Activated CD4-positive, alpha-beta T cell treated with anti-CD3 and anti-CD28 coated beads, Interleukin-2, Interleukin-6, amounts not matched to agents 100 ng/mL and 50 ng/mL, durations not matched to agents 16 hours and 8 hours (primary cell): ENCODE measurements at places on chromosomes 3 and 15.

DNA sequence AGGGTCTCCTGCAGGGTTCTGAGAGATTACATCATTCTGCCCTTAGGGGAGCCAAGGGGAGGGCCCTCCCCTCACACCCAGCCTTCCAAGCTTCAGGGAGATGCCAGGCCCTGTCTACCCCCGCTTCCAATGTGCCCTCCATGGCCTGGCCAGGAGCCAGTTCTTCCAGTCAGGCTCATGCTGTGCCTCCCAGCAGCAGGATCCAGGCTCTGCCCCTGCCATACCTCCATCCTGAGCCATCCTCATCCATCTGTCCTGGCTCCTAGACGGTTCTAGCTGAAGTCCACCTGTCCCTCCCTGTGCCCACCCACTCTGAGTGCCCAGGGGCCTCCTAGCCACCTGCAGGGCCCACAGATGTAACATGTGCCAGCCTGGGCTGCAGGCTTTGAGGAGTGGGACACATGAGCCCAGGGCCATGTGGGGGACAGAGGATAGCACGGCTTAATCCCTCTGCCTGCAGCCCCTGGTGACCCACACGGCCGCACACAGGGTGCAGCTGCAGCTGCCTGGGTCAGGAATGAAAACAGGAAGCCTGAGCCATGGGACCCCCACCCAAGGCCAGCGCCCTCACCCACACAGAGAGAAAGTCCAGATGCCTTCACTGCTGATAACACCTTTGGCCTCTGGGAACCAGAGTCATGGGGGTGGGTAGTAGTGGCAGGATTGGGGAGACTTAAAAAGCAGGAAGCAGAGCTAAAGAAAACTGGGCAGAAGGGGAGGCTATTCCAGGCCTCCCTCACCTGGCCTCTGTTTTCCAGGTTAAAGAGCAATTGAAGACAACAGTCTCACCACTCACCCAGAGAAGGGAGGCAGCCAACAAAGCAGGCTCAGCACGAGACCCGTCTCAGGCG, 11.8 kb downstream of the PLCD1 start:
- no peak for DNase-seq

GRCh38 chr3:100743535-100743934, 34.2 kb downstream of the TFG start:
- DNase-seq = no peak

DNA sequence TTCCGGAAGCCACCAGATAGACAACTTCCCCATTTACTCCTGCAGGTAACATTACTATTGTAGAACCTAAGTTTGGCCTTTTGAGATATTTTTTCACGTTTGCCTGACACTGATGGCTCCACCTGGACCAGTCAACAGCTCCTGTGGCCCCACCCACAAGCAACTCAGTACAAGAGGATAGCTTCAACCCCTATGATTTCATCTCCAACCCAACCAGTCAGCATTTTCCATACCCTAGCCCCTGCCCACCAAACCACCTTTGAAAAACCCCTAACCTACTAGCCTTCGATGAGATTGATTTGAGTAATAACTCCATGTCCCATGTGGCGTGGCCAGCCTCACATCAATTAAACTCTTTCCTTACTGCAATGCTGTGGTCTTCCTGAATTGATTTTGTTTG, 950 bp upstream of the EHHADH start:
- no peak for DNase-seq

GRCh38 chr3:55483196-55484095, 3.7 kb downstream of the WNT5A start:
- DNase-seq = no peak

DNA sequence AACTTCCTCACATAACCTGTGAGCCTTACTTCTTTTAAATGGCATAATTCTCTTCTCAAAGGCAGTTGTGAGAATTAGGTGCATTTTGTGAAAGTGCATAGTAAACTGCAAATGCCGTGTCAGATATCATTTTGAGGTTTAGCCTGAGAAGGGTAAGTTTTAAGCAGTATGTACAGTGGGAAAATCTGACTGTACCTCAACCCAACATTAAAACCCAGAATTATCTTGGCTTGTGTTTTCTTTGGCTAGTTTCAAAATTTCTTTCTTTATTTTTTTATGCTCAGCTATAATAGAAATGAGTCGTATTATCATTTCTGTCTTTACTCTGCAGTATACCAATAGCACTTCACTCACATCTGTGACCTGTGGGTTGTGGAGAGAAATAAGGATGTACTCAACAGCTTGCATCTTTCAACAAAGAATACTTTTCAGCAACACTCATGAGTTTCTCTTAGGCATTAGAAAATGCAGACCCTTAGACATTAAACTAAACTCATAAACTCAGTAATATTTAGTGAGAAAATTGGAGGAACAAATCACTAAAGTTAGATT, 65.7 kb downstream of the RASA2 start:
- peak; percentile 63 for DNase-seq

DNA sequence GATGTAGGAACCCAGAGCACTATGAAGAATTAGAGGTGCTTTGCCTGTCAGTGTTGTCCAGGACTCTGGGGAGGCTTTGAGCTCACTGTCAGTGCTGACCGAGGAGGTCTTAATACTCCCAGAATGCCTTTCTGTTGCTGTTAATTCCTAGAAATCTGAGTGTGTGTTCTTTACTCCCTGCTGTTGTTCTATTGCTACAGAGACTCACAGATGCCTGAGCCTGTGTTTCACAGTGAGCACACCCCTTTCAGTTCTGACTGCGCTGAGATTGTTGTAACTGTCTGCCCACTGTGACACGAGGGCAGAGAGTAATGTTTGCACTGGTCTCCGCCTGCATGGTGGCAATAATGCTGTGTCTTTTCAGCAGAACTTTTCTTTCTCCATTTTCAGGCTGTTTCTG, 162.9 kb downstream of the RYR3 start:
- DNase-seq = no peak

DNA sequence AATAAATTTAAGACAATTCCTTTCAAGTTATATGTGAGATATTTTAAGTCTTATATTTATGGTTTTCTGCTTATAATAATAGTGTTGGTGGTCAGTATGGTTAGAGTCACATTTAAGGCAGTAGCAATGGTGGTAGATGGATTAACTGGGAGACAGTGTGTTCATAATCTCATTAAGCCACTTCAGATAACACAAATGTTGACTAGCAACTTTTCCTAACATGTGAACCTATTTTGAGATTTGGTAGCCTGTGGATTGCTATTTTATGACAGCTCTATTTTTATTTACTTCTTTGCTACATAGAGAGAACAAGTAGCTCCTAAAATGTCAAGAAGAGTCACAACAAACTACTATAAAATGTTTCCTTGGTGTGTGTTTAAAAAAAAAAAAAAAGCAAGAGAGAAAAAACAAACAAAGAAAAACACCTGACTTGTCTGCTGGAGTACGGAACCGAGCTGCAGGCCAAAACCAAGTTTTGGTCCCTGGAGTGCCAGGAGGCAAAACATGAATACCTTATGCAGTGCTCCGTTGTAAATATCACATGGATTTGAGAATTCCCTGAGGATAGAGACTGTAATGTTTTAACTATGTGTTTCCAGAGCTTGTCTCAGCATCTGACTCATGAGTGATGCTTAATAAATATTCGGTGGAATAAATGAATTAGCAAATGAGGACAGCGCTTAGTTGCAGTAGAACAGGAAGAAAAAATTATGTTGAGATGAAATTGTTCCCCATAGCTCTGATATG, 457.1 kb upstream of the ROBO2 start:
- DNase-seq = no peak

DNA sequence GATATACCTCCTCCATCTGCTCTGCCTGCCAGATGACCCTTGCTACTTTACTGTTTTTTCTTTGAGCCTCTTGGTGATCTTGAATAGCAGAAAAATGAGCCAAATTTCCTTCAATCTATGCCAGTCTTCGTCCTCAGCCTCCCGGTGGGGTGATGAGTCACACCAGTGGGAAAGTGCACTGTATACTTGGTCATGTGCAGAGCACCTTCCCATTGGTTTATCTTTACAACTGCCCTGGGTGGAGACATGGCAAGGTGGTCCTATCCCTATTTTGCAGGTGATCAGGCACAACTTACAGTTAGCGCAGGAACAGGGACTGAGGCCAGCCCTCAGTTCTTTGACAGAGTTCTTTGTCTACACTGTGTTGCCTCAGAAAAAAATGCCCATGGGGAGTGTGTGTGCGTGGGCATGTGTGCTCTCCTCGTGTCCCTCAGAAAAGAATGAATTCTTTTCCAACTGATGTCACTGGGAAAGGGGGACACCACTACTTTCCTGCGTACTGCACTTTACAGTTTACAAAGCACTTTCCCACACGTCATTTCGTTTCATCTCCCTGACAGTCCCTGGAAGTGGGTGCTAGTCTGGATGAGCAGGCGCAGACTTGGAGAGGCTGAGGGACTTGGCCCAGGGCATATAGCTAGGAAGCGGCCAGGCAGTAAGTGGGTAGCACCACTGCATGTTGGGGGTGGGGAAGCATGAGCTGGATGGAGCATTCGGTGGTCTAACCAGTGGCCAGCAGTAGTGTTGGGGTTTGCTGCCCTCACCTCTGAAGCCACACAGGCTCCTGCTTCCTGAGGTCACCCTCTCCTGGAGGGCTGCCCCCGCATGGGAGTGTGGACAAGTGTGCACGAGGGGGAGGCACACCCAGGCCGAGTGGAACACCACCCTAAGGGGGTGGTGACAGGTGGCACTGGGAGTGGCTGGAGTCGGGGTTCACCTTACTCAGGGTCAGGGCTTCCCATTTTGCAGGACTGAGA, 24.1 kb downstream of the SMAD3 start:
- DNase-seq = no peak

DNA sequence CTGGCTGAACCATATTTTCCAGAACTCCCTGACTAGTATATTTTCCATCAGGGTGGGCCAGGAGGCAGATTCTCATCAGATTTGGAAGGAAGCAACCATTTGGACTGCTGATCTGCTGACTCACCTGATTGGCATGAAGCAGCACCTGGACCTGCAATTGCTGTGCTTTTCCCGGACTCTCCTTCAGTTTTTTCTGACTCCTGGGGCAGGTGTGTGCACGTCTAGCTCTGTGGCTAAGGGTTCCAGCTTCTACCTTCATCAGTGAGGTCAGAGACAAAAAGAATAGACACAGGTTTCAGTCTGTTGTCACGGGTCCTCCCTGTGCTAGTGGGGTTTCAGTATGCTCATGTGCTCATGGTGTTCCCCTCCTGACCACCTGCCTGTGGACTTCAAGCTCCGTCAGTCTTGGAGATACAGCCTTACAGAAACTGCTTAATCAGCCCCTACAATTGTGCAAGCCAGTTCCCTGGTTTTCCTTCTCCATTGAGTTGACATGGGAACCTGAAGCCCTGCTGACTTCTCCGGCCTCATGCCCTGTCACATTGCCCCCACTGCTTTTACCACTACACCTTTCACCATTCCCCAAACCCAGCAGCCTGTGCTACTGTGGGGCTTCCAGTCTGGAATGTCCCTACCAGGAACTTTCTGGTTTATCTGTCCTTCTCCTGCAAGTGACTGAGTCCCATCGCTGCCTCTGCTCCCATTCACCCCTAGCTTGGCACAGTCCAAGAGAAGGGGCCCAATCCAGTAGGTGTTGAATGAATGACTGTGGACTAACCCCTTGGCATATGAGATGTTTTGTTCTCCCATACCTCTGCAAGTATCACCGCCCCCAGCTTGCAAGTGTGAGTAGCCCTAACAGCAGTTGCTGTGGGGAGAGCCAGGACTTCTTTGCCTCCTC, 31.7 kb downstream of the HMCES start:
- no peak for DNase-seq

- DNase-seq = no peak
Observed at GRCh38 chr15:61748529-61748928, 311.7 kb downstream of the VPS13C start.

- DNase-seq = no peak
Observed at GRCh38 chr3:4665197-4665596, 172.0 kb downstream of the ITPR1 start.

GRCh38 chr3:82824491-82824890, 1063.0 kb upstream of the GBE1 start:
- no peak for DNase-seq

DNA sequence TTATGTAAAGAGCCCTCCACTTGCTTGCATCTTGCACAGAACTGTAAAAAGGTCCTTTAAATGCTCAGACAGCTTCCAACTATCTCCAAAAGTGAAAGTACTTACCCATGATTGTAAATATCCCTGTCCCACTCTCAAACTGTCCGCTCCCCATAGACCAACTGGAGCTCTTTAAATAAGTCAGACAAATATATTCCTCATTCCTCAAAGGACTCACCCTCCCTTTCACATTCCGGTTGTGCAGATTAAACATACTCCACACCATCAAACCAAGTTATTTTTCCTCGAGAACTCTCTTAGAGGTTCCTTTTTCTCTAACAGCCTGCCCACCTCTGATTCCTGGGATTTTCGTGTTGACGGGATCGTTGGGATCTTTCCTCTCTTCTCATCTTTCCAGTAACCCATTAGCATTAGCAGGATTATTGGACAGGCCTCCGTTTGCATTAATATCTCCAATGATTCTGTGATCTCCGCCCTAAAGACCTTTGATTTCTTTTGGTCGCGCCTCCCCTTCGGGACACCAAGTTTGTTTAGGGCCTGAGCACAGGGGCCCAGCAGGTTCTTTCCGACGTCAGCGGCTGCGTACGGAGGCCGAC, 763 bp downstream of the GOLGB1 start:
- peak; percentile 49 for DNase-seq

- no peak for DNase-seq
Observed at GRCh38 chr15:45670091-45670490, 35.3 kb downstream of the SQOR start.

GRCh38 chr3:141941093-141941492, 64.7 kb downstream of the ATP1B3 start:
- no peak for DNase-seq

DNA sequence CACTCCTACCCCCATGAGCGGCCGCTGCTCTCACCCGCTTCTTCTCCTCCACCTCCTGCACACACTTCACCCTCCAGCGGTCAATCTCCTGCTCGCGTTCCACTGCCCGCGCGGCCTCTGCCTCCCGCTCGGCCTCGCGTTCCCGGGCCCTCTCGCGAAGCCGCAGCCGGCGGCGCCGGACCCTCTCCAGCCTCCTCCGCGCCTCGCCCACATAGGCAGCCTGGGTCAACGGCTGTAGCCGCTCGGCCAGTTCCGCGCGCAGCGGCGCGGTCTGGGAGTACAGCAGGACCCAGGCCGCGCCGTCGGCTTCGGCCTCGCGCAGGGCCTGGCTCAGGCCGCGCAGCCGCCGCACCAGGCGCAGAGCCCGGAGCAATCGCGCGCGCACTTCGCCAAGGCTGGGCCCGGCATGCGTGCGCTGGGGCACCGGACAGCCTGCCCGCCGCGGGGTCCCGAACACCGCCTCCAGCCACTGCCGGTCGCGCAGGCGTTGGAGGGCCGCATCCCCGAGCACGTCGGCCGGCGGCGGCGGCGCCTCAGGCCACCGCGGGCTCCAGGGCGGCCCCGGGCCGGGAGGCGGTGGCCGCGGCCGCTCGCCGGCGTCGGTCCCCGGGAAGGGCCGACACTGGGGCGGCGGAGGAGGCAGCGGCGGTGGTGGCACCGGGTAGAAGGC, 595 bp downstream of the PDCD7 start:
- DNase-seq = peak; percentile 39
